Liver (tissue), 10 donors: ENCODE measurements at places on chromosomes 11 and 22. TPM values are rescaled to one million over a fixed set of nuclear protein-coding genes. Genes with fewer than 3 reads are reported as not detected.

DNA sequence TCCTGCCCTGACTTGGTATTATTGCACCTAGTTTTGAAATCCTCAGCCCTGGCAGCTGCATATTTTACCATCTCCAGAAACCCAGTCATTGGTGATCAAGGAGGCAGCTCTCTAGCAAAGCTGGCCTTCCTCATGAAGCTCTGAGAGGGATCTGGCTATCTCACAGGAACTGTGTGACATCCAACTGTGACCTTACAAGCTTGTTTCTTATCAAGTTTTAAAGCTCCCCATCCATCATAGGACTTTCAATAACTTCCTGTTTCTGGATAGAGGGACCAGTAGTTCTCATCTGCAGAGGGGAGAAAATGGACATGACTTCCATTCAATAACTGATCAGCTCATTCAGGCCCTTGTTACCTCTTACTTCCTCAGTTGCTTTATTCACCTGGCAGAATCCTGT is 18.2 kb downstream of the CALCA start:
- DNase-seq: no peak

GRCh38 chr22:30004694-30005093 is 75.6 kb upstream of the HORMAD2 start:
- no peak for DNase-seq

DNA sequence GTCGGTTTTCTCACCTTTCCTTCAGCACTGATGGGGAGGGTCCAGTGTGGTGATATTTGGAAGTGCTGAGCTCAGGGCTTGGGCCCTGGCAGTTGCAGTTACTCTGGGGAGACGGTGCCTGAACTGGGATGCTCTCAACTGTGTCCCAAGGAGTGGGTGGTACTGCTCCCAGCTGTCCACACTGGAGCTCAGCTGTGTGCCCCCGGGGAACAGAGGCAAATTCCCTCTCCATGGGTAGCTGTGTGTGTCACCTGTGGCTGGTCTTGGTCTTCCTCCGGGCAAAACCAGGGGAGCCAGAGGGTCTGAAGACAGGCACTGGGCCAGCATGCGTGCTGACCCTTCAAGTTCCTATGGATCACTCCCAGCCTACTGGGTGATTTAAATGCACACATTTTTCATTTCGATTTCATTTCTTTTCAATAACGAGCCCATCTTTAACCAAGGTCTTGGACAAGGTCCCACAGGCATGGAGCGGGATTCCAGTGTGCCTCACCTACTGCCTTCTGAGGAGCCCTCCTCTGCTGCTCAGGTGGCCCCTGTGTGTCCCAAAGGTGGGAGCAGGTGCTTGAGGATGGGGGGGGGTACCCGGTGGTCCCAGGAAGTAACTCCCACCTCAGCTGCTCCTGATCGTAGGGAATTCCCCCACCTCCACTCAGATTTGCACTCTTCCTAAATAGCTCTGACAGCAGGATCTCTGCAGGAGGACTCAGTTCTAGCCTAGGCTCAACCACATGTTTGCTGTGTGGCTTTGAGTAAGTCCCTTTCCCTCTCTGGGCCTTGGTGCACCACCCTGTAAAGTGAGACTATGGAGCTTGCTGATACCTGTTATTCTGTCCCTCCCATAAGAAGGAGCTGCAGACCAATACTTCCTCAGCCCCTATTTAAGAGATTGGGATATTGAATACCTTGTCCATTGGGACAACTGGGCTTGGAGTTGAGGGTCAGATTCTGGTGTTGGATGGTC is 16.8 kb downstream of the PRDM11 start:
- no peak for DNase-seq

- DNase-seq: peak; percentile 87
Measured at GRCh38 chr11:57527056-57527631, 3.4 kb downstream of the TIMM10 start.

The CHST1 gene
- 0.59 TPM for total RNA-seq
